ENCODE measurements at places on chromosomes 7 and 10.

- DNase-seq: no peak
Observed at GRCh38 chr10:16016688-16017087, 156.4 kb upstream of the MINDY3 start.

DNA sequence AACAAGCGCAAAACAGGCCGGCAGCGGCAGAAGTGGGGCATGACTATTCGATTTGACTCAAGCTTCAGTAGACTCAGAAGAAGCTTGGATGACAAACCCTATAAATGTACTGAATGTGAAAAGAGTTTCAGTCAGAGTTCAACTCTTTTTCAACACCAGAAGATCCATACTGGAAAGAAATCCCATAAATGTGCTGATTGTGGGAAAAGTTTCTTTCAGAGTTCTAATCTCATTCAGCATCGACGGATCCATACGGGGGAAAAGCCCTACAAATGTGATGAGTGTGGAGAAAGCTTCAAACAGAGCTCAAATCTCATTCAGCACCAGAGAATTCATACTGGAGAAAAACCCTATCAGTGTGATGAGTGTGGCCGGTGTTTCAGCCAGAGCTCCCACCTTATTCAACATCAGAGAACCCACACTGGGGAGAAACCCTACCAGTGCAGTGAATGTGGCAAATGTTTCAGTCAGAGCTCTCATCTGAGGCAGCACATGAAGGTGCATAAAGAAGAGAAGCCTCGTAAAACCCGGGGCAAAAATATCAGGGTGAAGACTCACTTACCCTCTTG, 2.8 kb downstream of the ZNF22 start:
- DNase-seq: no peak

GRCh38 chr10:109183366-109183765, 739.9 kb downstream of the XPNPEP1 start:
- DNase-seq: no peak

DNA sequence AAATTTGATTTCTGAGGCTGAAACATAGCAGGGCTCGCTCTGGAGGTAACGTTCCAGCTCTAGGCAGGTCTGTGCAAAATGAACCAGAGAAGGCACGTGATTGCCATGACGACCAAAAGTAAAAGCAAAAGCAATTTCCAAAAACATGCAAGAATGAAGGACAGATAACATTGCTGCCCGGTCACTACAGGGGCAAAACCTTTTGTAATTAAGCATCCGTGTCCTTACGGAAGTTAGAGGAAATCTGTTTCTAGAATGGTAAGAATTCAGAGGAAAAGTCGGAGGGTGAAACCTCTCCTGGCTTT, 2.9 kb downstream of the KLF6 start:
- no peak for DNase-seq

GRCh38 chr10:125076891-125077541, 83.3 kb downstream of the CTBP2 start:
- DNase-seq: no peak

- DNase-seq: peak; percentile 52
Observed at GRCh38 chr10:119209035-119209735, 1.8 kb downstream of the GRK5 start.

- no peak for DNase-seq
Observed at GRCh38 chr7:41536122-41536872, 166.6 kb downstream of the INHBA start.

DNA sequence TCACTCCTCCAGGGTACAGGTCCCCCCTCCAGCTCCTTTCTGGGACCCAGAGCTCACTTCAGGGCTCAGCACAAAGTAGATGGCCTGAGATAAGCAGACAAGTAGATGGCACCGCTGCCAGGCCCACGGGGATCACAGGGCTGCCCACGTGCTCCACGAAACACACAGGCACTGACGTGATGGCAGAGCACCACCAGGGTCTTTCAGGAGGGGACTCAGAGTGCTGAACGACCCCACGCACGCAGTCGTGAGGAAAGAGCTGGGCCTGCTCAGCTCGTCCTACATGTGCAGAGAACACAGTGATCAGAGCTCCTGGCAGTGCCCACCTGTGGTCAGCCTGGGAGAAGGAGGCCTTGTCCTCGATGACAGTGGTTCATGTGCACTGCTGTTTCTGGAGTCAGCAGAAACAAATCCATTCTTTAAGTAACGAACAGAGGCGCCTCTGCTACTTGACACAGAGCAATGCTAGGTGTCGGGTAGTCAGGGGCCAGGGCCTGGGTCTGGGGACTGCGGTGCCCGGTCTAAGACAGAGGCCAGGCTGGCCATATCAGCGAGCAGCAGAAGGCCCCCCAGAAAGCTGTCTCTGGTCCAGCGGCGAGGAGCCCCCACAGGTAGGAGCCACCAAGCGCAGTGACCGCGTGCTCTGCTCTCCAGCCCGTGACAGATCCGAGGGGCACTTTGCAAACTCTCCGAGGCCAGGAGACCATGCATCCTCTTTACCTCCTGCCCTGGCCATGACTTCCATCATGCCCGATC, 129.8 kb upstream of the FAM20C start:
- no peak for DNase-seq

DNA sequence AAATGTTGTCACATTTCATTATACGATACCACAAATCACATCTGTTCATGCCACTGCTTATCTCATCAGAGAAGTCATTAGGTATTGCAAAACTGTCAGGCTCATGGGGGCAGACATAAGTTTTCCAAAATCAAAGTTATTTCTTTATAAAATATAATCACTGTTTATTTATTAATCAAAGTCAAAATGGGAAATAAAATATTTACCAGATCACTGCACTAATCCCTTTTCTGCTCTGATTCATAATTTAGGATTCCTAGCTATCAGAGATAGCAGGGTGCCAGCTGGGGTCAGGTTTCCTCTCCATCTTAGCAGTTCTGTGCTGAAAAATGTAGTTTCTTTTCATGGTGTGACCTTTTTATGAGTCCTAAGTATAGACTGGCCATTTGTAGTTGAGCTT, 117.7 kb upstream of the LANCL2 start:
- peak; percentile 18 for DNase-seq

DNA sequence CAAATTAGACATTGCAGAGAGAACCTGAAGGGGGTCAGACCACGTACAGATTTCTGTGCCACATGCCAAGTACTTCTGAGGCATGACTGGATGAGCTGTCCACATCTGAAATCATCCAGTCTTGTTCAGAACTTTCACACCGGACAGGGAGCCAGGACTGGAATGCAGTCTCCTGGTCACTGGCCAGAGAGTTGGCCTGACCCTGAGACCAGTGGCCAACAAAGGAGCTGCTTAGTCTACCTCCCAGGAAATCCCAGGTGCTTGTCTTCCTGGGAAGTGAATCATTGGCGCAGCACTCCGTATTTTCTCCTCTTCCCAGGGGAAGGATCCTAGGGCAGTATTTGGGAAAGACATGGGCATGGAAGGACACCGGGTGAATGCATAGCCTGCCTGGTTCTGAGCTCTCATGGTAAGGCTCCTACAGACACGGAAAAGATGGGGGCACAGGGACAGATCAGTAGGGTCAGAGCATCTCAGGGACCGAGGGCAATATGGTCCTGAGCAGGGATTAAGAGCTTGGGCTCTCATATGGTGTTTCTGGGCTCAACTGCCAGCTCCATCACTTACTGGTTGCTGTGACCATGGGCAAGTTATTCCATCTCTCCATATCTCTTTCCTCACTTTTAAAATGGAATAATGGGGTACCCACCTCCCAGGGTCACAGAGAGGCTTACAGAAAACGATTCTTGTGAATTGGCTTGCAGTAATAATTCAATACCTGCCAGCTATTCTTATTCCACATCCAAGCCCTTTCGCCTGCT, 1.3 kb upstream of the SCD start:
- peak; percentile 64 for DNase-seq

DNA sequence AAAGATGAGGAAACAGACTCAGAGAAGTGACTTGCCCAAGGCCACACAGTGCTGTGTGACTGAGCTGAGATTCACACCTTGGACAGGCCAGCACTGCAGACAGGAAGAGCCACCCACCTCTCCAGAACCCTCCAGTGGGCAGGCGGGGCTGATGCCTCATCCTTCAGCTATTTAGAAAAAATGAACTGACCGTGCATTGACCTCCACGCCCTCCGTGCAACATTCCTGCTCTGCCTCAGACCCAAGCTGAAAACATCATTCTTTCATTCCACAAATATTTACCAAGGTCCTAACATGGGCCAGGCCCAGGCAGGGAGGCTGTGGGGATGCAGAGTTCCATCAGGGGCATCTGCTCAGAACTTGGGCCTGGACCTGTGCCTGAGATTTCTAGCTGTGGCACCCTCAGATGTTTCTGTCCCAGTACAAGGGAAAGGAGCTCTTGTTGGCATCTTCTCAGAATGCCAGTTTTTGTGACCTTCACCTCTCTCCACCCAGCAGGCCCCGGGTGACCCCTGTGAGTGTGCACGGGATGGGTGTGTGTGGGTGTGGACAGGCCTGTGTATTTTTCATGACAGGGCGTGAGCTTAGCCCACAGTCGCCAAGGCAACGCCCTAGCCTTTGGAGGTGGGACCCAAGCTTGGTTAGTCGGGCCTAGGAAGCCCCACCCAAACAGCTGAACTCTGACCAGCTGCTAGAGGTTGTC, 6.5 kb downstream of the VSIR start:
- peak; percentile 98 for DNase-seq

GRCh38 chr7:88012086-88012485, 78.0 kb downstream of the ADAM22 start:
- no peak for DNase-seq

- DNase-seq: no peak
Observed at GRCh38 chr10:31103112-31103511, 71.4 kb upstream of the ZNF438 start.

- peak; percentile 90 for DNase-seq
Observed at GRCh38 chr10:77702166-77702565, 64.6 kb upstream of the KCNMA1 start.

- no peak for DNase-seq
Observed at GRCh38 chr7:71961283-71961682, 450.9 kb downstream of the CALN1 start.

GRCh38 chr10:63431962-63432797, 33.6 kb downstream of the JMJD1C start:
- DNase-seq: no peak

GRCh38 chr10:42987575-42987974, 89.3 kb upstream of the RET start:
- DNase-seq: no peak

DNA sequence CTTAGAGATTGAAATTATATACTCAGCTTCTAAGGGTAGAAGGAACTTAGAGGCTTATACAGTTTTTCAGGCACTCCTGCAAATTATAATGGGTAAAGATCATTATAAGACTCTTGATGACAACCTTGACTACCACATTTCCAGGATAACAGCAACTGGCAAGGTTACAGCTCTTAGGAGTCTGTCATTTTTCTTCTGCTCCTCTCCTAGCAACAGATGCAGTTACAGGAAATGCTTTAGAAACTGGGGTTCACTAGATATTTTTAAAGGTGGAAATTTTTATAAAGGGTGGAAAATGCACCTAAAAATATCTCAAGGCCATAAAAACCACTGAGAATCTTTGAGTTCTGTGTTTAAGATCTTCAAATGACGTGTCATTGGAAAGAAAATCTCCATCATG, 185.8 kb downstream of the RELN start:
- DNase-seq: no peak

DNA sequence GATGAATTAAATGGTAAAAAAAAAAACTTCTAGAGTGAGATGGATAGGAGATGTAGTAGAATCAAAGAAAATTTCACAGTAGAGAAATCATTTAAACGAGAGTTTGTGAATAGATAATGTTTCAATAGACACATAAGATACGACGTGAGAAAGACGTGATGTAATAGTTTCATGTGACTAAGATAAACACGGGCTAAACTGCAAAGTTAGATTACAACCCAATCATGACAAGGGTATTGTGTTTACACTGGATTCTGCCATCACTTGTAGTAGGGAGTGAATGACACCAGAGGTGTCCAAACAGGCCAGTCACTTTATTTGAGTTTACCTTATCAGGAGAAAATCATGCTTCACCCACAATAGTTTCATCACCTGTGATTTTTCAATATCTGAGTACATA, 21.6 kb downstream of the SEMA3D start:
- DNase-seq: no peak

- DNase-seq: peak; percentile 79
Observed at GRCh38 chr10:103667356-103667755, 173.9 kb downstream of the NEURL1 start.

GRCh38 chr10:72162978-72163377, 52.8 kb upstream of the ANAPC16 start:
- DNase-seq: peak; percentile 92

DNA sequence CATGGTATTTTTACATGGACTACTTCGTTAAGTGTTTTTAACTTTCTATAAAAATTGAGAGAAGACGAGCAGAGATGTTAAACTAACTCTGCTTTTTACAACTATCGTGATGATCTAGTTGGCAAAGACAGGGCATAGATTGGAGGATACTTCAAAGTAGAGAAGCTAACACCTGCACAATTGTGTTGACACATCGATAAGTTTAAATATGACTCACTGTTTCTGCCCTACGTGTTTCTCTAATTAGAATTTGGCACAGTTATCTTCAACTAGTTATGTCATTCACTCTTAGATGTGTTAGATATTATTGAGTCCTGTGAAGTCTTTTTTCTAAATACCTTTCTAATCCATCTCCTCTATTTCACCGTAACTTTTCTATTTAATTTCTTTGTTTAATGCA, 68.5 kb upstream of the FERD3L start:
- peak; percentile 25 for DNase-seq

DNA sequence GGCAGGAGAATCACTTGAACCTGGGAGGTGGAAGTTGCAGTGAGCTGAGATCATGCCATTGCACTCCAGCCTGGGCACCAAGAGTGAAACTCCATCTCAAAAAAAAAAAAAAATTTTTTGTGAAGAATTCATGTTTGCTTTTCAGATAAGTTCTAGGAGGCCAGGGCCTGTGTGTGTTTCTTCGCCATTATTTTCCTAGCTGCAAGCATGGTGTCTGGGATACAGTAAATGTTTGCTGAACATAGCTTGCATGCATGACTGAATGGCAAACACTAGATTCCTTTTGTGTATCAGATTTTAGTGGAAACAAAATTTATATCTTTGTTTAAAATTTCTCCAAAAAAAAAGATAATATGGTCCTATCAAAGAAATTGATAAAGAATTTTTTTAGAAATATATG, 9.7 kb upstream of the MACC1 start:
- DNase-seq: no peak

DNA sequence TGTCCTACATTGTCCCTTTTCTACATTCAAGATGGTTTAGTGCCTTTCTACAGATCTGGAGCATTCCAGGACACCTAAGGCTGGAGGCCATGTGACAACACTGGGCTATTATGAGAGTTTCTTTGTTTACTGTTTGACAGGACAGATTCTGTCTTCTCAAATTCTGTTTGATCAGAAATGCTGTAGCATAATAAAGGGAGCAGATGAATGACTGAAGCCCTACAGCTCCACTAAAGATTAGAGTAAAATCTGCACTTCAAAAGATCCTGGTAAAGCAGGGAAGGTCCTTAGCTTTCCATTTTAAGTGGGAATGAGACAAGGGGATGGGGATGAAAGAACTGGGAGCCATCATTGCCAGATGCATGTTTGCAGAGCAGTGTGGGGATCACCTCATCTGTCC, 38.4 kb downstream of the TMEM229A start:
- DNase-seq: no peak

- DNase-seq: peak; percentile 86
Observed at GRCh38 chr10:118698421-118698820, 56.3 kb downstream of the CACUL1 start.

GRCh38 chr7:47611045-47611511, 29.2 kb upstream of the TNS3 start:
- no peak for DNase-seq

- DNase-seq: peak; percentile 46
Observed at GRCh38 chr7:47485640-47486435, 96.1 kb downstream of the TNS3 start.

- DNase-seq: no peak
Observed at GRCh38 chr10:48599830-48600134, 5.1 kb downstream of the ARHGAP22 start.
